ENCODE measurements at places on chromosomes 2 and 18. TPM values are rescaled to one million over a fixed set of nuclear protein-coding genes. Genes with fewer than 3 reads are reported as not detected.

RESP18 gene
- total RNA-seq, result not detected

SPEG gene
- total RNA-seq, result 10.8 TPM

ACKR3 gene
- total RNA-seq, result 15.6 TPM

CCT7 gene
- 585 TPM for total RNA-seq

SYT4 gene
- total RNA-seq, result not detected

DNAH7 gene
- 1.2 TPM for total RNA-seq

C2orf92 gene
- total RNA-seq, result 0.72 TPM

AQP12B gene
- total RNA-seq, result not detected

ASB18 gene
- total RNA-seq, result not detected

PLCD4 gene
- total RNA-seq, result 0.80 TPM

RNU2-63P gene
- total RNA-seq, result not detected

OSBPL1A gene
- total RNA-seq, result 20.4 TPM

TNFRSF11A gene
- total RNA-seq, result 7.1 TPM

Data from A549 treated with AZD2906 at 1 μM for 4 hours (cell line).